HepG2 (cell line): ENCODE measurements at places on chromosomes 5 and 9.

DNA sequence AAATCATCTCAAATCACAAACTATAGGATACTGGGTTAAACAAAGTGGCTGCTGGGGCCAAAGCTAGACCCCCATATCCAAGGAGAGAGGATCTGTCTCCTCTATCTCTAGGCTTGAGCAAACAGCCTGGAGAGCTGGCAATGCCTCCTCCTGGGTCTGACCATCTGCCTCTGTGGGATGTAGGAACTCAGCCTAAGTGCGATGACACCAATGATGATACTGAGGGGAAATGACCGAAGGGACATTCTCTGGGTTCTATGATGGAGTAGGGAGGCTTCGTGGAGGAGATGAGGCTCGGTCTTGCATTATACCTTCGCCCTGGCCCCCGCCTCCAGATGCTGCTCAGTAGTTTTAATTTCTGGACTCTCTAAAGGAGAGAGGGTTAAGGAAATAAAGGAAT, 9.3 kb upstream of the SPATA24 start:
- no peak for DNase-seq

- no peak for DNase-seq
Observed at GRCh38 chr5:111929261-111929660, 172.3 kb upstream of the NREP start.

DNA sequence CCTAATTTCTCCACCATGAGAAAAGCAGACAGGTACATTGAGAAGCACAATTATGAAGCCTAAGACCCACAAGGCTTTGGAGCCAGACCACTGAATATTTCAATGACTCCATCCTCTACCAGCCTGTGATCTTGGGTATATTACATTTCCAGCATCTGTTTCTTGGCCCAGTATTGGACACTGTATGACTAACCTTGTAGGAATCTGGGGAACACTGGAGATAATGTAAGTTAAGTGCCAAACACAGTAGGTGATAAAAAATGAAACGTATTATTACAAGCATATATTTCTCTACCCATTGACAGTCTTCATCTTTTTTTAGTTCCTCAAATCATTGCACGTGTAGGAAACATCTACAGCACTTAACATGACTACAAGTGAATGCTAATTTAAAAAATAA, 28.6 kb upstream of the FEM1C start:
- no peak for DNase-seq

GRCh38 chr5:72651779-72652178, 144.6 kb upstream of the ZNF366 start:
- no peak for DNase-seq

DNA sequence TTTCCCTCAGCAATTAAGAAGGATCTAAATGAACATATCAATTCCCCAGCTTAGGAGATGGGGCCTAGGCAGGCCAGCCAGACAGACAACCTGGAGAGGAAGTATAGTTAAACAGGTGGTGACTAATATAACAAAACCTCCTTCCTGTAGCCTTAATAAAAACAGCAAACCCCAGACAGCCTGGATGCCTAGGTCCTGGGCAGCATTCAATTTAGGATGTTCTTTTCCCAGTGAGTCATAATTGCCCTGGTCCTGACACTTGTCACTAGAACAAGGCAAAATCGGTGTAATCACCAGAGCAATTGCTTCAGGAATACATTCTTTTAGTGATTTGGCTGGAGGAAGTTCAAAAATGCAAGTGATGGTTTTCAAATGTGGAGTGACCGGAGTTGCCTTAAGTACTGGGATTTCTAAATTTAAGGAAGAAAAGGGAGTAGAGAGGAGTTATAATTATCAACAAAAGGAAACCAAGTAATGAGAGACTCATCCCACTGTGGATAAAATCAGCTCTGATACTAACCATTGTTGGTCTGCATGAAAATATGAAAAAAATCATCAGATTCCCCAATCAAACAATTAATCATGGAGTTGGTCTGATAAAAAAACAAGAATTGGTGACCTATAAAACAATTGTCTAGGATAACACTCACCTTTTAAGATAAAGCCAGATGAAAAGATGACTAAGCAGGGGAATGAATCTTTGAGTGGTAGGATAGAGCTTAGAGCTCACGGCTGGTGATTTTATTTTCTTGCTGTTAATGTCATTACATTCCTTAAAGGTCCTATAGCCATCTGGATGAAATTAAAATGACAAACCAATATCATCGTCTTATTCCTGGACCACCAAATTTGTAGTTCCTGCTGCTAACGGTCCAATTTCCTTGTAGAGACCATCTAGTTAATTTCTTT, 39.0 kb upstream of the TARS1 start:
- no peak for DNase-seq

DNA sequence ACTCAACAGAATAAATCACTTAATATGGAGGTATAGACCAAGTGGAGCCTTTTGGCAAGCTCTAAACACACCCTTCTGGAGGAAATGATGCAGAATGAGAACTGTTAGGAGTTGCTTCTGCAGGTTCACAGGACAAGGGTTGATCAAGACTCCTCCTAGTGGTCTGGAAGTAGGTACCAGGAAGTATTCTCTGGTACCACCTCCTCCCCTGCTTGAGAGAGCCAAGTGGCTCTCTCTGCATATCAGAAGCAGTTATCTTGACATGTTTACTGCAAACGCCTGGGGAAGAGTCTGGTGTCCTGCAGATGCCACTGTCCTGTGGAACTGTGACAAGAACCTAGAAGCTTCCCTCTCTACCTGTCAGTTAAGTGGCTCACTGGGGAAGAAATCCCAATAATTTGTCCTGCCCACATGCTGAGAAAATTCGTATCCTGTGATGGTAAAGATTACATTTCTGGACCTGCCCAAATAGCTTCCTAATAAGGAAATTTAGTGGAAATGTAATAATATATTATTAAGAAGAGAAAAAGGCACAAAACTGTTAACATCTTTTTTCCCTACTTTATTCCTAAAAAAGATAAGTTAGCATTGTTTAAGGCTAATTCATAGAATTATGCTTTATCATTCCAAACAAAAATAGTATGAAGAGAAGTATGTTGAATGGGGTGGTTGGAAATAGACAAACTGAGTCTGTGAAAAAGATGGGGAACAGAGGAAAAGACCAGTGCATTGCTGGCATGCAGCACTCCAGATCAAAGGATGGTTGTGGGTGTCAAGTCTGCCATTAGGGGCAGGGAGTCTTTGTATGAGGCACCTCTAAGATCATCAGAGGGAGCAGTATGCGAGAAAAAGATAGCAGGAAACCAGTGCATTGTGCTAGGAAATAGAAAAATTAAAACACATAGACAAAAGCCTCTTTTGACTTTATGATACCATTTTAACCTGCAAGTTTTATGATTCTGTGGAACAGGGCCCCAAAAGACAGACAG, 118.8 kb downstream of the CDC42SE2 start:
- DNase-seq, result peak; percentile 66

- peak; percentile 28 for DNase-seq
Observed at GRCh38 chr5:30849931-30850710, 343.4 kb upstream of the CDH6 start.

- DNase-seq, result peak; percentile 53
Observed at GRCh38 chr5:137822158-137822764, 45.4 kb upstream of the MYOT start.

GRCh38 chr9:125691869-125692268, 15.1 kb downstream of the MAPKAP1 start:
- no peak for DNase-seq

- DNase-seq, result peak; percentile 23
Observed at GRCh38 chr5:143196601-143197259, 206.8 kb downstream of the NR3C1 start.

- DNase-seq, result no peak
Observed at GRCh38 chr5:141560151-141560550, 58.6 kb downstream of the DIAPH1 start.

- no peak for DNase-seq
Observed at GRCh38 chr9:127349483-127350113, 47.4 kb upstream of the SLC2A8 start.

- DNase-seq, result no peak
Observed at GRCh38 chr5:147390654-147391225, 119.1 kb downstream of the DPYSL3 start.

DNA sequence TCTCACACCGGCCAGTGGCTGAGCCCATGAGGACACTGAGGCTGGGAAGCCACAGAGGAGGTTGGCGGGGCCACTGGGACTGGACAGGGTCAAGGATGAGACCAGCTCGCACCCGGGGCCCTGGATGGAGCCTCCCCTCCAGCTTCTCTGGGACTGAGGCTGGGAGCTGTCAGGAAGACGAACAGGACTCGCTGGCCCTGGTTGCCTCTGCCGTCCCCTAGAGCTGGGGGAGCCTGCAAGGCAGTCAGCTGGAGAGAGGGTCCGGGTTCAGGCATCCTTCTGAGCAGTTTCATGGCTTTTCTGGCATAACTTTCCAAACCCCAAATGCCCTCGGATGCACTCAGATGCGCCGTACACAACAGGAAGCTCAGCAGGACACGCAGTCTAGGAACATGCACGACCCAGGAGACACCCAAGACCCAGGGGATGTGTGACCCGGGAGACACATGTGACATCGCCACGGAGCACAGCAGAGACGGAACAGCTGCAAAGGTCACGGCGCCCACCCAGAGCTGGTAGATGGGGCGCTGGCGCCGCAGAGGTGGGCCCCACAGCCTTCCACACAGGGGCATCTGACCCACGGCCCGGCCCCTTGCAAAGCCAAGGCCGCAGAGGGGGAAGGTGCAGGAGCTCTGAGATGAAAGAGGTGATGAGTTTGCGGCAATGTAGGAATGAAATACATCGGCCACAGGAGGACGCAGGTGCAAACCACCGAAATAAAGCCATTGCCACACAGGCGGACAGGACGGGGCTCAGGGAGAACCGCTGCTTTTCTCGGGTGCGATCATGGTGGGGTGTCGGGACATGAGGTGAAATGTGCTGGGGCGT, 17.1 kb downstream of the TPPP start:
- DNase-seq, result no peak

DNA sequence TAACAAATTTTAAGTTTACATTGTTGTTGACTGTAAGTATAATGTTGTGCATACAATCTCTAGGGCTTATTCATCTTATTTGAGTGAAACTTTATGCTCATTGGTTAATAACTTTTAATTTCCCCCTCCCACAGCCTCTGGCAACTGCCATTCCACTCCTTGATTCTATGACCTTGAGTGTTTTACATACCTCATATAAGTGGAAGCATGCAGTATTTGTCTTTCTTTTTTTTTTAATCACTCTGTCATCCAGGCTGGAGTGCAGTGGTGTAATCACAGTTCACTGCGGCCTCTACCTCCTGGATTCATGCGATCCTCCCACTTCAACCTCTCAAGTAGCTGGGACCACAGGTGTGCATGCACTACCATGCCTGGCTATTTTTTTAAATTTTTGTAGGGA, 83.9 kb downstream of the KCTD16 start:
- DNase-seq, result no peak

DNA sequence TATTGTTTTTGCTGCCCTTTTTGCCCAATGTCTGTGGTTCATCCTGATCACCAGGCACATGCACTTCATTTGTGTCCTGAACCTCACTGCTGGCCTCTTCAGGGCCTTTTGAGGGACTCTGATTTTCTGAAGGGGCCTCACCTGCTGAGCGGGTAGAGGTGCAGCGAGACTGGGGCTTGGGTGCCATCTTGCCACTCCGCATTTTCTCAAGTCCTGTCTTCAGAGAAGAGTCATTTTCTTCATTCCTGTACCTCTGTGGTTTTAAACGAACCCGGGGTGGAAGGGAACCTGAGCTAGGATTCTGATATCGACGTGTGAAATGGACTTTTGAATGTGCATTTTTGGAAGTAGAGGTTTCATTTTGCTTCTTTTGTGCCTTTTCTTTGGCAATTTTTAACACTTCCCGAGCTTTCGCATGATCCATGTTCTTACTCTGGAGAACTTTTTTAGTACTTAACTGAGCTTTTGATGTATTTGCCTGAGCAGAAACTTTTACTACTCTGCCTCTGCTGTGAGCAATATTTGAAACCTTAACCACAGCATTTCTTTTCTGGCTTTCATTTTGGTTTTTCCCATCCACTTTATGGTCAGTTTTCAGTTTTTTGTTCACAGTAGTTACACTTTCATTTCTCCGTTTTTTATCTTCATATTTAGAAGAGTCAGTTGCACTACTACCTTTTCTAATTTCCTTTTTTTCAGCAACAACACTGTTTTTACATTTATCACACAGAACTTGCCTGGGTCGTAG, 26.1 kb downstream of the PWWP2A start:
- DNase-seq, result no peak

DNA sequence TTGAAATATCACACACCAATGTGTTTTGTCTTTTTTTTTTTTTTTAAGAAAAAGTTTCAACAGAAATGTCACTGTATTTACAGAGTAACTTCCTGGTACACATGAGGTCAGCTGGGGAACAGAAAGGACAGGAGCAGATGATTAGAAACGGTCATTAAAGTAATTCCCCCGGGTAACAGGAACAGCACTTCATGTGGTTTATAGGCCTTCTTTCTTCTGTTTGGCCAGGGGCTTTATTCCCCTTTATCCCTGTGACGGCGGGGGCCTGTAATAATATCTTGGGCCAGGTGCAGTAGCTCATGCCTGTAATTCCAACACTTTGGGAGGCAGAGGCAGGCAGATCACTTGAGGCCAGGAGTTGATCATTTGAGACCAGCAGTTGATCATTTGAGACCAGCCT, 30.5 kb upstream of the MSH3 start:
- DNase-seq, result no peak
